ENCODE measurements at places on chromosomes 1 and 21.

DNA sequence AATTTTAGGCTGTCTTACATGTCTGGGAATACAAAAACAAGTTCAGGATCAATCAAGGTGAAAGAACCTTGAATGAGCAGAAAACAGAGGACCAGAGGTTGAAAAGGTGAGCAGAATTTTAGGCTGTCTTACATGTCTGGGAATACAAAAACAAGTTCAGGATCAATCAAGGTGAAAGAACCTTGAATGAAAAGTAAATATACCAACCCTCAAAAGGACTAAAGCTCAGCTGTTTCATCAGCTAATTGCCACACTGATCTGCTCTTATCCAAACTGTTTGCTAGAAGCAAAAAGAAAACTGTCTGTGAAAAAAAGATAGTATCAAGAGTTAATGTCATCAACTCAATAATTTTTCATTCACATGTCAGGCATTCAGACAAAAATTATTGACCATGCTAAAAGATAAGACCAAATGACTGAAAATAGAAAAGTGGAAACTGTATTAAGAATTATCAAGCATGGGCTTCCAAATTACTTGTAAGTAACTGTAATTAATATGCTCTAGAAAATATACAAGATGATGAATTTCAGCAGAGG, 69.2 kb downstream of the LTN1 start:
- no peak for DNase-seq

GRCh38 chr1:247448107-247448791, 9.7 kb downstream of the OR2B11 start:
- DNase-seq: peak; percentile 26

DNA sequence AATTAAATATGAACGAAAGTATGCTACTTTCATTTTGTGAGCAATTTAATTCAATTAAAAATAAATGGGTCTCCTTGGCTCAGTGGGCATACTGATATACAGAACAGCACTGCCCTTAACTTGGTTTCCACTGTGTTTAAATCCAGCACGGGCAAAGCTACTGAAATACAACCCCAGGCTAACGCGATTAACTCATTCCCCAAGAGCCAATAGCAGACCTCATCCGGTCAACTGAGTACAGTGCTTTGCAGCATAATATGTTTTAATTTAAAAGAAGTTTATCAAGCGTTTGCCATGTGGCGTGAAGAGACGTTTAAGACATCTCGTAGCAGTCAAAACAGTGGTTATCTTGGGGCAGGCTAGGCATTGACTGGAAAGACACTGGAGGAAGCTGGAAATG, 118.6 kb downstream of the PROX1 start:
- no peak for DNase-seq

DNA sequence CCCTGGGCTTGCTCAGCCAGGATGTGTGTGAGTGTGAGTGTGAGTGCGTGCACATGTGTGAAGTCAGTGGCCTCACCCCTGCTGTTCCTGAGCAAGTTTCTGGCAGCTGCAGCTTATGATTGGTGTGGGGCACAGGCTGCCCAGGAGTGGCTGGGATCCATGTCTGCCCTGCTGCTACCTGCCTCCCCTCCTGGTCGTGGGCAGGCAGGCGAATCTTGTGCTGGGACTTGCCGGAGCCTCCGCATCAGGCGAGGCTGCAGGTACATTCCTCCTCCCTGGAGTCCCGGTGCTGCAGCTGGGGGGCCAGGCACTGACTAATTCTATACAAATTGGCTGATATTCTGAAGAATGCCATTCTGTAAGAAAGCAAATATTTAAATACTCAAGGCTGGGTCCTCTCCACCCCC, 85.6 kb upstream of the WNT4 start:
- DNase-seq: no peak

DNA sequence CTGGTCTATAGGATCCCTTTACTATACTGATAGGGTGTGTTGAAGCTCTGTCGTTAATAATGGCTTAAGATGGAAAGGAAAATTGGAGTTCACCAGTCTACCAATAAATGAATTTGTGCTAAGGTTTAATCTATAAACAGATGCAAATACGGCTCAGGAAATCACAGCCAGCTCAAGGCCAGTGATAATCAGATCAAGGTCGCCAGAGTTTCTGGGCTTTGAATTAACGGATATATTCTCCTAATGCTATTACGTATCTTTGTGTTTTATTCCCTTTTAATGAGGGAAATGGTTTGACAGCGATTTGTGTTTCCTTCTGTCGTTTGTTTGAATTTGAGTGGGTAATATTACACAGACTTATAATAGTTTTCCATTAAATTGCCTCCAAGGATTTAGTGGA, 279.6 kb downstream of the BACH1 start:
- no peak for DNase-seq

DNA sequence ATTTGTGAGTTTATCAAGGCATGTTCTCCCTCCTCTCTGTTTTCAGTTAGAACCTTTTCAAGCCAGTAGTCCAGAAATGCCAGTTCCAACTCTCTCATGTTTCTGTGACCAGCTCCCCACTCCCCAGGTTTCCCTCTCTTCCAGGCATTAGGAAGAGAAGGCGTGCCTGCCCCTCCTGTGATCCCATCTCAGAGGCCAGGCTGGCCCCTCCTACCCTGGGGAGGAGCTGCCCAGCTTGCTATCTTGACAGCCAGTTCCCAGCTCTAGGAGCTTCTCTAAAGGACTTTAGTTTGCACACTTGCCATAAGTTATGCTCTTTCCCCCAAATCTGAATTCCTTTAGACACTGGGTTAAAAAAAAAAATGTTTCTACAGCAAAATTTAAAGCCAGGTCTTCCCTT, 8.9 kb downstream of the HYI start:
- no peak for DNase-seq

- no peak for DNase-seq
These were observed 26.4 kb downstream of the FNBP1L start for GRCh38 chr1:93474321-93474720.

DNA sequence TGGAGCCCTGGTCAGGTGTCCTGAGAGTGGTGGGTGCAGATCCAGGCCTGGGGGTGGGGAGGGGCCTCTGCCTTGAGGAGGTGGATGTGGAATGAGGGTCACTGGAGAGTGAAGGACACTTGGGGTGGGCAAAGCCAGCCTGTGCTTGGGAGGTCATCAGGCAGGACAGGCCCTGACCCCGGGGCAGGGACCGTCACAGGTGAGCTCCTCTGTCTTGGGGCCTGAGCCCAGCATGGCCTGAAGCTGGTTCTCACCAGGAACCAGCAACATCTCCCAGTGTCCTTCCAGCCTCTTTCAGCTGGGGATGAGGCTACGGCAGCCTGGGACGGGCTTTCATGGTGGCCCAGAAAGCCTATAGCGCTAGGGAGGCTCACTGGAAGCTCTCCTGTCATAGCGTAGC, 831 bp upstream of the KRTAP10-2 start:
- DNase-seq: no peak

DNA sequence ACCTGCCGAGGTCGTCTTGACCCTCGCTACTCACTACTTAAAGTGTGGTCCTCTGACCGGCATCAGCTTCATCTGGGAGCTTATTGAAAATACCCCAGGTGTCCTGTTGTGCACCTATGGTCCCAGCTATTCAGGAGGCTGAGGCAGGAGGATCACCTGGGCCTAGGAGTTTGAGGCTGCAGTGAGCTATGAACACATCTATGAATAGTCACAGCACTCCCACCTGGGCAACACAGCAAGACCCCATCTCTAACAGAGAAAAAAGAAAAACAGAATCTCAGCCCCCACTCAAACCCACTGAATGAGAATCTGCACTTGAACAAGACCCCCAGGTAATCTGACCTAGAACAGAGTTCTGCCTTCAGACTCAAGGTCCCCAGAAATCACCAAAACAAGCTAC, 8.7 kb upstream of the OLIG1 start:
- no peak for DNase-seq

DNA sequence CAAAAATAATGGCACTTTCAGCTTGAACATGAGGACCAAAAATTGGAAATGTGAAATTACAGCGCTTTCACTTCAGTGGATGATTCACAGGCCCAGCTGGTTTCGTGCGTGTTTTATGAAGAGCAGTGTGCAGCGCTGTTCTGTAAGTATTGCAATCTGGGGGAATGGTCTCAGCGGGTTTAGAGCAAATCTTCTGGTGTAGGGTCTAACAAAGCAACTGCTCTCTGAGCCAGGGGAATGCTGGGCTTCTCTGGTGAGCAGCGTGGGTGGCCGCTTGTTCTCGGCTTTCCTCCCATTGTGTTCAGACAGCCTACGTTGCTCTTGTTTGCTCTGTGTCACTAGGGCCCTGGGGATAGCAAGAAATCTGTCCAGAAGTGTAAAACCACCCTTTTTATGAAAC, 42.4 kb upstream of the GADD45A start:
- no peak for DNase-seq

- DNase-seq: no peak
These were observed 113.0 kb downstream of the ETS2 start for GRCh38 chr21:38918607-38919346.

- no peak for DNase-seq
These were observed 46.5 kb upstream of the KIF26B start for GRCh38 chr1:245108246-245108645.

Measured in stimulated activated CD4-positive, alpha-beta T cell treated with anti-CD3 and anti-CD28 coated beads, Interleukin-2, amount 100 ng/mL, for 24 hours (primary cell).